ENCODE measurements at places on chromosomes 5 and 9. TPM values are rescaled to one million over a fixed set of nuclear protein-coding genes. Genes with fewer than 3 reads are reported as not detected.

CYLC2 gene
- not detected for total RNA-seq

CNTNAP3 gene
- total RNA-seq, result 1.6 TPM

IRX2 gene
- total RNA-seq, result 6.0 TPM

- no peak overlapping the region for H3K27ac ChIP-seq
- no peaks in the 10 kb centered on the region for H3K27me3 ChIP-seq
- H3K36me3 ChIP-seq, result peaks cover 33% of the 10 kb centered on the region
- H3K4me1 ChIP-seq, result peaks cover 1% of the 10 kb centered on the region
- H3K4me3 ChIP-seq, result no peak overlapping the region
- DNase-seq, result no peak
Observed at GRCh38 chr9:120830151-120830550, 12.6 kb downstream of the PSMD5 start.

- H3K4me1 ChIP-seq, result peaks cover 19% of the 10 kb centered on the region
- H3K36me3 ChIP-seq, result peaks cover 17% of the 10 kb centered on the region
- H3K27ac ChIP-seq, result no peak overlapping the region
Observed at GRCh38 chr5:11385901-11386293, 518.3 kb downstream of the CTNND2 start.

DNA sequence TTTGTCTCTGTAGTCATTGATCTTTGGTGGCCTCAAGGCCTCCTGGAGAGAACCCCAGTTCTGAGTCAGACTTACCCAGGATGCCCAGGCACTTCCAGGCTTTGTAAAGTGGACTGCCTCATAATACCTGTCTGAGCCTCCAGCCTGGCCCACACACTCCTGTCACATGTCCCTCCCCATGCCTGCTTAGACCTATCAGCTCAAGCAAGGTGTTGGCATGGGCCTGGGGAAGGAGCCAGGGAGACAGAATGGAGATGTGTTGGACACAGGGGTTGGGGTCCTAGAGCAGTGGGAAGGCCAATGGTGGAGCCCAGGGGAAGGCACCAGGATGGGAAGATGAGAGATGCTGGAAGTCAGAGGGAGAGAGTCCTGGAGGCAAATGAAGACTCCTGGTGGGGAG, 136.2 kb downstream of the CFAP90 start:
- no peak for DNase-seq
- no peaks in the 10 kb centered on the region for H3K4me1 ChIP-seq
- no peak overlapping the region for H3K27ac ChIP-seq
- no peaks in the 10 kb centered on the region for H3K27me3 ChIP-seq
- H3K36me3 ChIP-seq, result no peaks in the 10 kb centered on the region
- no peak overlapping the region for H3K4me3 ChIP-seq

Data from progenitor cell of endocrine pancreas (in vitro differentiated cells).